NCI-H2227 treated with DMSO at 0.1 percent for 48 hours (cell line): ENCODE measurements at places on chromosomes 4 and X.

GRCh38 chr4:7335344-7336066 is 99.2 kb downstream of the PSAPL1 start:
- no peak for DNase-seq

- no peak for DNase-seq
Measured at GRCh38 chr4:43607400-43607799, 714.9 kb downstream of the GRXCR1 start.

- DNase-seq, result no peak
Measured at GRCh38 chrX:125622899-125623298, 303.2 kb downstream of the TEX13C start.

DNA sequence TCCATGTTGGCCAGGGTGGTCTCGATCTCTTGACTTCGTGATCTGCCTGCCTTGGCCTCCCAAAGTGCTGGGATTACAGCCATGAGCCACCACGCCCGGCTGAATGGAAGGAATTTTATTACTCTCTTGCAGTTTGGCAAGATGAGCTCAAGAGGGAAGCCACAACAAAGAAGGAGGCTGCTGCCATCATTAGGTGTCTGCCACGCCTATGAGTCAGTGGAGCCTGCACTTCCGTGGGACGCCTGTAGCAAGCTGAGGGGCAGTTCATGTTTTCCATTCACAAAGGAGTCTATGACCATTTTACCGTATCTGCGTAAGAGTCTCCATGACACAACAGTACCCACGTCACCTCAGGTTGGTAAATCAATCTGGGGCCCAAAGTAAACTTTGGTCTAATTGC is 51.2 kb upstream of the CHRNA9 start:
- DNase-seq, result no peak

DNA sequence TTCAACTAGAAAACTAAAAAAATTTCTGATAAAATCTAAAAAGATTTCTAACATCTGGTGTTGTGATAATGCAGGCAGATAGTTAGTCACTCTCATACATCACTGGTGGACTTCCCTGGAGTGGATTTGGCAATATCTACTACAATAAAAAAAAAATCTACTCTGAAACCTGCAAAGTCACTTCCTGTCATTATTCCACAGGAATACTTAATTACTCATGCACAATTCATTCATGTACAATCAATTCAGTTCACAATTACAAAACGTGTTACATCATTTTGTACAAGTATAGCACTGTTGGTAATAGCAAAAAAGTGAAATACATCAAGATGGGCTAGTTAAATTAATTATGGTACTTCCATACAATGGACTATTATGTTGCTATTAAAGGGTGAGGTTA is 16.5 kb upstream of the RHOH start:
- no peak for DNase-seq

DNA sequence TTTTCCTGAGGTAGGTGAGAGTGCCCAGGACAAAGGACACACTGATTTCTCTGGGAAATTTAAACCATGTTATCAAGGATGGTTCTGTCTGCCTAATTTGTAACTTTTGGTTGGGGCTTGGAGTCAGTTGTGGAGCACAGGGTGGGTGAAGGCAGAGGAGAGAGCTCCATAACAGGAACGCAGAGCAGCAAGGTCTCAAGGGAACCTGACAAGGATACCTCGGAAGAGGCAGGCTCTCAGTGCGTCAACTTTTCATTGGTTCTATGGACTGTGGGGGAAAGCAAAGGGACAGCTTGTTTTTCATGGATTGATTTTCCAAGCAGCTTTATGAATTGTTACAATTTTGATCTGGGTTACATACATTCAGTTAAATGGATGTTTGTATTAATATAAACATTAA is 110.4 kb downstream of the SLIT2 start:
- DNase-seq, result no peak

DNA sequence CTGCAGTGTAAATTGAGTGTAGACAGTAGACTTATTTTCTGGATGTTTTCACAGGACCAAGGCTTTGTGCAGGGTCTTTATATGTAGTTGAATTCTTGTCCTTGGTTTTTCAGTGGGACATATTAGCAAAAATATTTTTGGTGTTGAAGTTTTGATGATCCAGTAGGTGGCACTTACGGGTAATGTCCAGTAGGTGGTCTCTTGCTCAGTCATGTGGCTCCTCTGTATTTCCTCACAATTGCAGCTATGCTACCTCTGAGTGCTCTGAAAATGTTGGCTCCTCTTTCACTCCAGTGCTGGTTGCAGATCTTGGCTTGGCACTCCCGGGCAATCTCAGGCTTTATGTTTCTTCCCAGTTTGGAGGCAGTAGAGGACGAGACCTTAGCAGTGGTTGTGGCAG is 419.8 kb upstream of the AMOT start:
- no peak for DNase-seq

- no peak for DNase-seq
Measured at GRCh38 chr4:120749445-120750151, 172.9 kb downstream of the PRDM5 start.

GRCh38 chr4:24973404-24973746 is 57.4 kb downstream of the LGI2 start:
- no peak for DNase-seq

DNA sequence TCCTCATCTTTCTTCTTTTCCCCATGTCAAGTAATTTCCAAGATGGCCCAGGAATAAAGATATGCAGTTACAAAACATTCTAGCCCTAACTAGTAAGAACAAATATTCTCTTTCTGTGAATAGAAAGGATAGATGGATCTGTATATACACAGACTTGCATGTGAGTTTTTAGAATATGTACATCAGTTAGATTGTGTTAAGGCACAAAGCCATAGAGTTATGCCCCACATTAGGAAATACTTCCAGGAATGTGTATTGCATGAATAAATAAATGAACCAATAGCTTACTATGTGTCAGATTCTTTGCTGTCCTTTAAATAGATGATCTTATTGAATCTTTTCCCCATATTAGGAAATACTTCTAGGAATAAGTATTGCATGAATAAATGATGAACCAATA is 46.0 kb upstream of the TMPRSS11E start:
- DNase-seq, result no peak

DNA sequence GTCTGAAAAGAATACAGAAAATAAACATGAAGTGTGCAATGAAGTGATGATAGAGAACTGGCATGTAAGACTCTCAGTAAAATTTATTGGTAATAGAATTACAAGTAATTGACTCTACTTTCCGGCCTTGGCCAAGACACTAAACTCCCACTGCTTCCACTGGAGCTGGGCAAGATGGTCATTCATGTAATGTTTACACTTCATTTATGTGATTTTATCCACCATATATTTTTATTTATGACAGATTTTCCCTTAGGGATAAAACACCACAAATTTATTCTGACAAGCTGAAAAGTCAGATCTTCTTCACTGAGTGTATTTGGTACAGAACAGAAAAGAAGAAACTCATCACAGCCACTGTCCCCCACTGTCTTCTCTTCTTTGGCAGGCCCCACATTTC is 191.9 kb downstream of the SLC39A8 start:
- no peak for DNase-seq

- no peak for DNase-seq
Measured at GRCh38 chr4:70678383-70678999, 9.8 kb upstream of the UTP3 start.

- DNase-seq, result no peak
Measured at GRCh38 chr4:78570117-78570516, 18.5 kb downstream of the ANXA3 start.

DNA sequence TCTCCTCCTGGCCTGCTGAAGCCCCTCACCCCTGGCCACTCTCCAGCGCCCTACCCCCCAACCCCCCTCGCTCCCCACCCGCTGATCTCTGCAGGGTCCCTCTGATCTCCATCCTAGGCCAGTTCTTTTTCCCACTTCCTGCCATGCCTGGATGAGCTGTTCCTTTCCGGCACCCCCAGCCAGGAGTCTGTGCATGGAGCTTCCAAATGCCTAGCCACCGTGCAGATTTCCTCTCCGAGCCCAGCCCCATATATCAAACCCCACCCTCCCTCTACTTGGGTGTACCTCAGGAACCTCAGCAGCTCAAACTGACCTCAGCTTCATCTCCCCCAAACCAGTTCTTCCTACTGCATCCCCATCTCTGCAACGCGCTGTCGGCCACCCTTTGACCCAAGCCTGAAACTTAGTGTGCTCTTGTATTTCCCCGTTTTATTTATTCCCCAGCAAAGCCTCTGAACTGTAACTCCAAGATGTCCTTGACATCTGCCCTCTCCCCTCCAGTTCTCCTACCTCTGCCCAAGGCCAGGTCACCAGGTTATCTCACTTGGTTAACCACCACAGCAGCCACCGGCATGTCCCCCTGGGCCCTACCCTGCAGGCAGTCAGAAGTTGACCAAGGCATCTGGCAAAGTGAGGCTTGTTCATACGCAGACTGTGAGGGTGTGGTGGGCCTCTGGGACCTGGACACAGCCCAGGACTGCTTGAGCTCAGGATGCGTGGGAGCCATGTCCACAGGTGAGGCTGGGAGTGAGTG is 194.9 kb upstream of the PSAPL1 start:
- DNase-seq, result no peak

GRCh38 chr4:105741548-105741947 is 33.0 kb downstream of the GSTCD start:
- DNase-seq, result no peak

DNA sequence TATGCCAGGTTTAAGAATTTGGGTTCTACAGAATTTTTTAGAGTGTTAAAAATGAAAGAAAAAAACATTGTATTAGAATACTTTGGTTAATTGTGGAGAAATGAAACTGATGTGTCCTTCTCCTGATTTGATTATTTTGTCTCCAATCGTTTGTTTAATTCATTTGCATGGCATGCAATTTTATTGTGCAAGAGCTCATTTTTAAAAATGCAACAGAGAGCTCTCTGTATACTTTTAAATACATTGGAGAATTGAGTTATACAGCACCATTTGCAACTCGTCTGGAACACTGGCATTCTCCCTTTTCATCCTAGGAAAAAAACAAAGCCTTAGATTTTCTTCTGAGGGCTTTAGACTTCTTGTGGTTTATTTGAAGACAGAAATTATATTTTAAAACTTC is 689 bp downstream of the EXOC1L start:
- no peak for DNase-seq

DNA sequence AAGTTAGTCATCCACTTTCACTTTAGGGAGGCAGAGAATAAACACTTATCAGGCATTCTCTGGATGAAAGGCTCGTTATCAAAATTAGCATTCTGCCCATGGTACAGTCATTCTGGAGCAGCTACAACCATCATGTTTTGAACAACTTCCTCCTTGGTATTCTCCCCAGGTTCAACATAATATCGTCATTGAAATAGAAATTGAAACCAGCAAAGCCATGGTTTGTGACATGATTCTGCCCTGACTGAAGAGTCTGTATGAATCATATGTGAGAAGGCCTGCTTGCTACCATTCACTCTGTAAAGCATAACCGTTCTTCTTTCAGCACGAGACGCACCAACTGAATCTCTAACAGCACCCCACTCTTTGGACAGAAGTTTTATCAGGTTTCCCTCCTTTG is 127.5 kb upstream of the RADX start:
- DNase-seq, result no peak

DNA sequence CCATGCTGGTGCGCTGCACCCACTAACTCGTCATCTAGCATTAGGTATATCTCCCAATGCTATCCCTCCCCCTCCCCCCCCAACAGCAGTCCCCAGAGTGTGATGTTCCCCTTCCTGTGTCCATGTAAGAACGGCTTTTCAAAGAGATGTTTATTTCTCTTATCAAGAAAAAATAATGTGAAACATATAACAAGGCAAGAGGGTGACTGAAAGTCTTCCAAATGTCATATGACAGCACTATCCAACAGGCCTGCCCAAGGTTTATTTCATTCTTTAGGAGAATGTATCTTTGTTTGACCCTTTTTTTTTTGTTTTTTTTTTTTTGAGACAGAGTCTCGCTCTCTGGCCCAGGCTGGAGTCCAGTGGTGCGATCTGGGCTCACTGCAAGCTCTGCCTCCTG is 29.9 kb upstream of the REPS2 start:
- no peak for DNase-seq

DNA sequence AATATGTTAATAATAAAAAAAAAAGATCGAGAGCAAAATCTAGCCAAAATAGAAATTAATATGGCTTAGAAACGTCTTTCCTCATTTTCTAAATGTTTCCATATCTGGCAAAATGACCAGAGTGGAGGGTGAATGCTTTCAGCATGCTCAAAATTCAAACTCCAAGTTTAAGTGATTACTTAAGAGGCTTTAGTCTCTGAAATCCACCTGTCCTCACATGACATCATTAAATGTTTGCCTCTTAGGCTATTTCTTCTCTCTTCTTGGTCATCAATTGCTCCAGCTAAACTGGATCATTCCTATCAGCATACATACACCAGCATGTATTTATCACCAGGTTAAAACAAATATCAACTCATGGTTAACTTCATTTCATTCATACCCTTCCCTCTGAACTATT is 54.5 kb upstream of the ATXN3L start:
- DNase-seq, result no peak
